NCI-H1436 treated with DMSO at 0.1 percent for 48 hours (cell line): ENCODE measurements at places on chromosomes 16 and 17.
A peak's percentile ranks its signal among the peaks of the same experiment; 100 is the strongest.

GRCh38 chr17:77698903-77699623, 259.4 kb upstream of the TNRC6C start:
- DNase-seq, result peak; percentile 9

DNA sequence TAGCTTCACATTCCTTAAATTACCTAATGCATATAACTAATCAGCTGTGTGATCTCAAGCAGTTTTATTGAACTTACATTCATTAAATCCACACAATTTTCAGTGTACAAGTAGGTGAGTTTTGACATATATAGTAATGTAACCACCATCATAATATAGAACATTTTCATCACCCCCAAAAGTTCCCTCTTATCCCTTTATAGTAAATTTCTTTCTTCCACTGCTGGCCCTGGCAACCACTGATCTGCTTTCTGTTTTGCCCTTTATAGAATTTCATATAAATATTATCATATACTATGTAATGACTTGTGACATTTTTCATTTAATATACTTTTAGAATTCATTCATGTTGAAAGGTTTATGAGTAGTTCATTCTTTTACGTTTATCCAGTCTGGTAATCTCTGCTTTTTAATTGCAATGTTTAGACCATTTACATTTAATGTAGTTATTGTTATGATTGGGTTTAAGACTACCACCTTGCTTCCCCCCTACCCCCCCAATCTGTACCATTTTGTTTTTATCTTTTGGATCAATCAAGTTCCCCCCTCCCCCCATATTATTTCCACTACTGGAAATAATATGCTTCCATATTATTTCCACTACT, 125.3 kb upstream of the NACA2 start:
- no peak for DNase-seq

DNA sequence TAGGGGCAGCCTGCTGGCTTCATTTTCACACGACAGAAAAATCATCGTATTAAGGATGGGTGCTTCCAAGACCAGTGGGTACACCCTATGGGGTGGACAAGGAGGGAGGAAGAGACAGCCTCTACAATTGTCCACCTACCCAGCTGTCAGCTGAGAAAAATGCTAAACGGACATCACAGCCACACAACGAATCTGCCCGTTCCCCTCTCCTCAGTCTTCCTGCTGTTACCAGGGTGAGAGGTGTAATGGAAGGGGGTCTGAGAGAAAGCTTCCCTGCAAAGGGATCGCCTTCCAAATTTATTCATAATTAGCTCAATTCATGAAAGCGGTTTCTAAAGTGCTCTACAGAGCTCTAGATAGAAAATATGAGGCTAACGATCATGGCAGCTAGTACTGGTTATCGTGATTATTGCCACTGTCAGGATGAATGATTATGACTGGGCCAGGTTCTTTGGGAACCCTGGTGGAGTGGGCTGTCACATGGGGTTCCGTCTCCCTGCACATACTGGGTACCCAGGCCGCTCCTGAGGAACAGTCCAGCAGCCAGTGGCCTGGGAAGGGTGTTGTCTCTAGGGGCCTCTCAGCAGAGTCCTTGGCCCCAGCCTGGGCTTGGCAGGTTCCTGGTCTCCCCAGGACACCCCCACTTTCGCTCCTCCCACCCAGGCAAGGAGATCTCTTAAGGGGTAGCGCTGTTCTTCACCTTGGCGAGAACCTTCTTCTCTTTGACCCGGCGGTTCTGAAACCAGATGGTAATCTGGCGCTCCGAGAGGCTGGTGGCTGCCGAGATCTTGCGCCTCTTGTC, 2.2 kb downstream of the HOXB13 start:
- DNase-seq, result no peak

DNA sequence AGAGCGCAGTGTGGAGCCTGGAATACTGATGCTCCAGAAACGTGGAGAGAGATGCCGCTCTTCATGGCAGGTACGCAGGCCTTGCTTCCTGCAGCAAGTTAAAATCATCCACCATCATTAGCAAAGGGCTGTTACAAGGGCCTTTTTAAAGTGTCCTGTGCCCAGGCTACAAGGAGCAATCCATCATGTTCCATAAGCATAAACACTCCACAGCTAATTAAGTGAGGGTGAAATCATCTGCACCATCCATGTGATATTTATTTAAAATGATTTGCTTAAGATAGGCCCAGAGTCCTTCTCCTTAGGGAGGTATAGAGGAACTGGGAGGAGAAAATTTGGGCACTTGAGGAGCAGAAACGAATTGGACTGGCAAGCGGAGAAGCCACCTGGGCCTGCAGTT, 372.1 kb downstream of the XYLT1 start:
- no peak for DNase-seq

DNA sequence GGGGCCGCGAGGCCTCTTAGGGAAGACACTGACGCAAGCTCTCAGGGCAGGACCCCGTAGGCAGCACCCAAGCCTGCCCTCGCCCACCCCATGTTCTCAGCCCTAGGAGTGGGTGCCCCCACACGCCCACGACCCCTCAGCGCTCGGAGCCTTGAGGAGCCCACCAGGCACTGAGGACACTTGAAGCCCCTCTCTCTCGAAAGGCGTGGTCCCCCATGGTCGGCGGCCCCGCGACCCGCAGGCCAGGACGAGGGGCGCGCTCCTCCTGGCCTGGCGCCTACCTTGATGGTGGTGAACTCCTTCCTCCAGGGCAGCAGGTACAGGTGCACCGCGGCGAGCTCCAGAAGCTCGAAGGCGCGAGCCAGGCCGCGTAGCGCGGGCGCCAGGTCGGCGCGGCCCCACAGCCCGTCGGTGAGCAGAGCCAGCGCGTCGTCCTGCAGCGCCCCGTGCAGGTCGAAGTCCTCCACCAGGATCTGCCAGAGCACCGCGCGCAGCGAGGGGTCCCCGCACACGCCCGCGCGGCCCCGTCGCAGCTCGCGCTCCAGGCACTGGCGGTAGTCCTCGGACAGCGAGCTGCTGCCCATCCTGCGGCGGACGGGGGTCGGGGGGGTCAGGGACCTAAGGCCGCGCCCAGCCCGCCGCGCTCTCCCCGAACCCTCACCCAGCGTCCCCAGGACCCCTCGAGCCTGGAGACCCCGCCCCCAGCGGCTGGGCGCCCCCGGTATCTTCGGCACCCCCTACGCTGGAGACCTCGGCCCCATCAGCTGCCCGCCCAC, 668 bp downstream of the SPATA2L start:
- DNase-seq, result no peak

DNA sequence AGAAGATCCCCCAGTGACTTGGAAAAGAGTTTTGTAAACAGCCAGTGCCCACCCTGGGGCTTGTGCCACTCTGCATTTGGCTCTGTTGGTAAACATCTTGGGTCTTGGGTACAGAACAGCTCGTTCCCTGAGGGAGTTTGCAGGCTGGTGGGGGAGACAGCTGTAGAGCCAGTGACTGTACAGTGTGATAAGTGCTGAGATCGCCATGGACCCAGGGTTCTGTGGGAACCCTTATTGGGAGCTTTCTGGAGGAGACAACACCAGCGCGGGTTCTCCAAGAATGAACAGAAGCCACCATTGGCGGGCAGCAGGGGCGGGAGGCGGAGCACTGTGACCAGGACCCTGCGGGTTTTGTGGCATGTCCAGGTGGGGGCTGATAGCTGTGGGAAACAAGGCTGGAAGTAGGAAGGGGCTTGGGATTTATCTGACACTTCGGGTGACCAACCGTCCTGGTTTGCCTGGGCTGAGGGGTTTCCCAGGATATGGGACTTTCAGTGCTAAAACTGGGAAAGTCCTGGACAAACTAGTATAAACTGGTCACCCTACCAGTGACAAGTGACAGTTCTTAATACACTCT, 2.9 kb downstream of the CLEC16A start:
- no peak for DNase-seq

DNA sequence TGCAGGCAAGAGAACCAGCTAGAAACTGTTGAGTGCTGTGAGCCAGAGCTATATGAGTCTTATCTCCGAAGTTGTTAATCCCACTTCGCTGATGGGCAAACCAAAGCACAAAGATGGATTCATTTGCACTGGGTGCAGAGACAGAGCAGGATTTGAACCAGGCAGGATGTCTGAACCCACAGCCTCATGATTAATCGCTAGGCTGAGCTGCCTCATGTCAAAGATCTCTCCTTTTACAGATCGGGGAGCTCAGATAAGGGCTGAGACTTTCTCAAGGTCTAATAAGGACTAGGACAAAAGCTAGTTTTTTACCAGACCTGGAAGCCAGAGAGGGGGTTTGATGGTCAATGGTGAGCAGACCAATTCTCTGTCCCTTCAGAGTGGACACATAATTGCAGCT, 51.5 kb downstream of the GINS3 start:
- DNase-seq, result no peak

DNA sequence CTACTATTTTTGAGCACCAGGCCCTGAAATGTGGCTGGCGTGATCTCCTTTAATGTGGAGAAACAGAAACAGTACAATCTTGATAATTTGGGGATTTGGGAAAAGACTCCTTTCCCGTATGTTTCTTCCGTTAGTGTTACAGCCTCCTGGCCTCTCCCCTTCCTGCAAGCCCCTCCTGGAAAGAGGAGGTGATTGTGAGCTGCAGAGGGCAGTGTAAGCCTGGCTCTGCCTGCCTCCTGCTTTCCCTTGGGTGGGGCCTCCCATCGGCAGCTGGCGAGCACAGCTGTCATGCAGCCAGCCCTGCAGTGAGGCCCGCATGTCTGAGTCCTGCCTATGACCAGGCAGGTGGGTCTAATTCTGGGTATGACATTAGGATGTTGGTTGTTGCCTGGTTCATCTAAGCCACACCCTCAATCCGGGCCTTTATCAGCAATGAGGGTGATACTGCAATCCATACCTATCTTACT, 48.7 kb upstream of the WSB1 start:
- DNase-seq, result peak; percentile 18

GRCh38 chr17:37570527-37571093, 38.6 kb downstream of the SYNRG start:
- DNase-seq, result no peak

- DNase-seq, result no peak
Observed at GRCh38 chr17:30557916-30558685, 80.9 kb downstream of the GOSR1 start.

DNA sequence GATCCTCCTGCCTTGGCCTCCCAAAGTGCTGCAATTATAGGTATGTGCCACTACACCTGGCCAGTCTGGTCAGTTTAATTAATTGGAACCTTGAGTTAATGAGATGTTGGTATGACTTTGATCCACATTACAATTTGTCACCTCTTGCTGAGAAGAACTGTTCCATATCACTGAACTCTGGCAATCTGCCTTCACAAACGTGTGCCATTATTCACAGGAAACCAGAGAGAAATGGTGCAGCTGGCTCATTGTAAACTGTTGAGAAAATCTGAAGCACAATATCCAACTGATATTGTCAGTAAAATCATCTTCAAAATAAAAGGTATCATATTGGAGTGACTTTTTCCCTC, 39.3 kb upstream of the YPEL2 start:
- DNase-seq, result no peak

DNA sequence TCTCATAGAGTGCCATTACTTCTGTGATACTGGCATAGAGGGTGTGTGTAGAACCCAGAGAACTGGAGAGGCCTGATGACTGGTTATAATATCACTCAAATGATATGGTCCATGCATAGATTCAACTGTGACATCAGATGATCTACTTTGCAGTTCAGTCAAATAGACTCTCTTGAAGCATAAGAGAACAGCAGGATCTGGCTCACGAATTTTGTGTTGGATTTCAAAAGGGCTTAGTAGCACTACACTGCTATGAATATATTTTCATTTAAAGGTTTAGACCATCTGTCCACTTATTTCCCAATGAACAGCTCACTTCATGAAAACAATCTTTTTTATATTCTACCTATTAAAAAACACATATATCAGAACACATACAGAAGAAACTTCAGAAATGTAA, 119.7 kb downstream of the KIF2B start:
- no peak for DNase-seq

GRCh38 chr17:80499961-80500665, 23.7 kb upstream of the NPTX1 start:
- DNase-seq, result no peak
